Tongue (tissue), 3 donors: ENCODE measurements at places on chromosomes 1 and 21. TPM values are rescaled to one million over a fixed set of nuclear protein-coding genes. Genes with fewer than 3 reads are reported as not detected.

MEX3A gene
- 4.0 TPM for total RNA-seq

MYOG gene
- total RNA-seq = 256 TPM

DNA sequence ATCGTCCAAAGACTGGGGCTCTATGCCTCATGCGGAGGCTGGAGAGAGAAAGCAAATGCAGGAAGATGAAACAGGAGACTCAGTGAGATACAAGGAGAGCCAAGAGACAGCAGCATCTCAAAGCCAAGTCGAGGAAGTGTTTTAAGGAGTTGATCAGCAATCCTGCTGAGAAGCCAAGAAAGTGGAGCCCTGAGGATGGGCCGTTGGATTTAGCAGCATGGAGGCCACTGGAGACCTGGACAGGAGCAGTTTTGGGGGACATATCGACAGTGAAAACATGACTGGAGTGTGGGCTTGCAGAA lies 107.4 kb upstream of the ZBTB40 start:
- DNase-seq = no peak

DNA sequence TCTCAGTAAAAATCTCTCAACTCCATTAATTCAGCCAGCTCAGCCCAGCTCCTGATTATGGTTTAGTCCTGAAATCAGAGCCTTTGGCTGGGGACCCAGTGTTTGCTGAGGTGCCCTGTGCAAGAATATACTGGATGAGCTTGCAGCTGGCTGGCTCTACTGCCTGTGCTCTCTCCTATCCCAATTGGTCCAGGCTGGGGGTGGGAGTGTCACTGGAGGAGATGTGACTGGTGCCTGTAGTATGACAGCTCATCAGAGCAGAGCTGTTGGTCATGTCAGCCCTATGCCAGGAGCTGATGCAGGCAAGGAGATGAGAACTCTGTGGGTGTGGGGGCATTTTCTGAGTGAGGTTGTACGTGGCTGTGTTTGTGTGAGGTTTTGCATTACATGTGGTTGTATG lies 87.0 kb downstream of the TNR start:
- no peak for DNase-seq

DNA sequence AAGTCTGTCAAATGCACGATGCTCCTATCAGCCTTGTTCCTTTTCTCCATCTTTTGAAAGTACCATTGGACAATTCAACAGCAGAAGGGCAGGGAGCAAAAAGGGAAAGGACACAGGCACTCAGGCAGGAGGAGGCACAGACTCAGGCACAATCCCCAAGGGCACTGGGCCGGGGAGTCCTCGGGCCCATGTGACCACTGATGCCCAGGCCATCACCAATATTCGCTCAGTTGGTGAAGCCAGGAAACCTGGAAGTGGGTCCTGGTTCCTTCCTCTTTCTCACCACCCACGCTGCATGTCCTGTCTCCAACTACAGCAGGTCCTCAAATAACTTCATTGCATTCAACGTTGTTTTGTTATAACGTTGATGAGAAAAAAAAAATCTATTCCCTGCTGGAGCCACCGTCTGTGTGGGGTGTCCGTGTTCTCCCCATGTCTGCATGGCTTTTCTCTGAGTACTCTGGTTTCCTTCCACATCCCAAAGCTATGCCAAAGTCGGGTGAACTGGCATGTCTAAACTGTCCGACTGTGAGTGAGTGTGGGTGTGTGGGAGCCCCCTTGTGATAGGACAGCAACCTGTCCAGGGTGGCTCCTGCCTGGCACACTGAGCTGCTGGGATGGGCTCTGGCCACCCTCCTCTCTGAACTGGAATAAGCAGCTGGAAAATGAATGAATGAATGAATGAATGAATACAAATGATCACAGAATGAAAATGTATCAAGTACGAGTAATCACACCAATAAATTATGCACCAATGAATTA lies 12.5 kb downstream of the NID1 start:
- DNase-seq = no peak

- no peak for DNase-seq
Measured at GRCh38 chr1:95311014-95311413, 77.0 kb downstream of the RWDD3 start.
